Mesendoderm (in vitro differentiated cells): ENCODE measurements at places on chromosomes 2 and 18.

DNA sequence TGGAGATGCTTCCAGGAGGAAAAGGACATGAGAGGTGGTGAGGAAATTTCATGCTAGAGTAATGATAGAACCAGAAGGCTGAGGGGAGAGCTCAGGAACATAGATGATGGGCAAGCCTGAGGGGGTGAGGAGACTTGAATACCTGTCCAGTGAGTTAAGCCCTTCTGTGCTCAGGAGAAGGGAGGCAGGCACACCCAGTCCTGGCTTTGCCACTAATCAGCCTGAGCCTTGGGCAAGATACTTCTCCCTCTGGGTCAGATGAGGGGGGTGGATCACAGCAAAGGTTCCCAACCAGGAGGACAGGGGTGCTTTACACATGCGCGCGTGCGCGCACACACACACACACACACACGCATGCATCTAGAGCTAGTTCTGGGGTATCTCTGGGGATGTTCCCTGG lies 151.6 kb upstream of the MSH6 start:
- H3K36me3 ChIP-seq, result no peaks in the 10 kb centered on the region
- no peak overlapping the region for H3K4me3 ChIP-seq
- H3K4me1 ChIP-seq, result no peaks in the 10 kb centered on the region
- H3K27me3 ChIP-seq, result no peaks in the 10 kb centered on the region
- no peak overlapping the region for H3K27ac ChIP-seq

GRCh38 chr2:201136889-201137321 lies 20.9 kb downstream of the CFLAR start:
- no peak for DNase-seq
- no peaks in the 10 kb centered on the region for H3K4me1 ChIP-seq
- H3K4me3 ChIP-seq, result no peak overlapping the region
- no peaks in the 10 kb centered on the region for H3K36me3 ChIP-seq

DNA sequence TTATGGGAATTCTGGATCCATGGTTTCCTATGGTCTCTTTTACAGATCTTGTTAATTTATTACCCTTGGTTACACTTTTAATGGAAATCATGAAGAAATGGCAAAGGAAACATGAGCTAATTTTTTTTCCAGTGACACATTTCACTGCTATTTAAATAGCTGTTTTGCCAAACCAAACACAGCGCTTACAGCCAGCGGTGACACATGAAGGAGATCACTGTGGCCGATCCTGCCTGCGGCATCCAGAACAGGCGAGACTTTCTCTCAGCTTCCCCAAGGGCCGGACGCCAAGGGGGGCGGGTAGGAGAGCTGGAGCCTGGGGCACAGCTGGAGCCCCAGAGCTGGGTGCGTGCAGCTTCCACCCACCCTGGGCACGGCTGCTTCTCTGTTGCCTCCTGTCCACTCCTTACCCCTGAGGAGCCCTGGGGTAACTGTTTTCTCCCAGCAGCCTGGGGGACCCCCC lies 81.4 kb upstream of the PKDCC start:
- no peak for DNase-seq
- H3K27me3 ChIP-seq, result no peaks in the 10 kb centered on the region
- H3K36me3 ChIP-seq, result no peaks in the 10 kb centered on the region
- no peak overlapping the region for H3K4me3 ChIP-seq
- H3K4me1 ChIP-seq, result peaks cover 30% of the 10 kb centered on the region
- no peak overlapping the region for H3K27ac ChIP-seq

- DNase-seq, result no peak
- H3K27me3 ChIP-seq, result no peaks in the 10 kb centered on the region
- H3K27ac ChIP-seq, result no peak overlapping the region
- H3K4me1 ChIP-seq, result no peaks in the 10 kb centered on the region
- H3K36me3 ChIP-seq, result no peaks in the 10 kb centered on the region
Observed at GRCh38 chr2:234741976-234742375, 209.8 kb upstream of the SH3BP4 start.
